ENCODE measurements at places on chromosomes 7 and 10.

GRCh38 chr10:42975558-42976340 is 101.1 kb upstream of the RET start:
- no peak for DNase-seq

GRCh38 chr7:28160551-28160991 is 20.0 kb downstream of the JAZF1 start:
- no peak for DNase-seq

DNA sequence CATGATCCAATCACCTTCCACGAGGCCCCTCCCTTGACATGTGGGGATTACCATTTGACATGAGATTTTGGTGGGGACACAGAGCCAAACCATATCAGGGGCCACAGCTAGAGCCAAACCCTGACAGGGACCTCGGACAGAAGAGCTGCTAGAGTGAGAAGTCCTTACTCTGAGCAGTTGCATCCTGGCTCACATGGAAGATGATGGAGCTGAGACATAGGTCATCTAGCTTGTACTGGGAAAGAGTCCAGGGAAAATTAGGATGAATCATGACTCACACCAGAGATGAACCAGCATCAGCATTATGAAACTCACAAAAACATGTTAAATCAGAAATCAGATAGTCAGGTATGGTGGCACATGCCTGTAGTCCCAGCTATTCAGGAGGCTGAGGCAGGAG is 12.8 kb upstream of the FMC1 start:
- DNase-seq: no peak

- DNase-seq: no peak
Observed at GRCh38 chr7:35555386-35555785, 139.5 kb downstream of the HERPUD2 start.

GRCh38 chr10:70779511-70780369 is 5.4 kb downstream of the TBATA start:
- DNase-seq: no peak

GRCh38 chr10:91017198-91017597 is 96.3 kb upstream of the ANKRD1 start:
- DNase-seq: no peak

GRCh38 chr7:14740606-14741005 is 161.9 kb downstream of the DGKB start:
- no peak for DNase-seq

DNA sequence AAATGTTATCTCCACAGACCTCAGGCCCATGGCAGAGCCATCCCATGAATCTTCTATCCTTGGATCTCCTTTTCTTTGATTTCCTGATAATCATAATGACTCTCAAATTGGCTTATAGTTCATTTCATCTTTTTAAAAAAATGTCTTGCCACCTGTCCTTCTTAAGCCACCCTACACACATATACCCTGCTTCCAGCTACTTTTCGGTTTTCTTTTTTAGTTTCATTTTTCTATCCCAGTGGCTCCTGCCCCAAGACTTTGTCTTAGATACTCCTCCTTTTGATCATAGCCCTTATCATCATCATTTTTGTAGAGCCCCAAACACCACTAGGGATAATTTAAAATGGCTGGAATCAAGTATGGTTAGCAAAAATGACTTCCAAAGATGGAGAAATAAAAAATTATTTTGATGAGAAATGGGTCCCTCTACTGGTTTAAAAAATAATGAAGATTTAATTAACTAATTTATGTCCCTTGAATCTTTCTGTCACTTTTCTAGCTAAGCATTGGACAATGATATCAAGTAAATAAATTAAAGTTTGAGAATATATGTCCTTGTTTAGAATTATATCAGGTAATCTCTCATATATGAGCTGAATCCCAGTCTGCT is 277.3 kb upstream of the SEMA3D start:
- DNase-seq: no peak

DNA sequence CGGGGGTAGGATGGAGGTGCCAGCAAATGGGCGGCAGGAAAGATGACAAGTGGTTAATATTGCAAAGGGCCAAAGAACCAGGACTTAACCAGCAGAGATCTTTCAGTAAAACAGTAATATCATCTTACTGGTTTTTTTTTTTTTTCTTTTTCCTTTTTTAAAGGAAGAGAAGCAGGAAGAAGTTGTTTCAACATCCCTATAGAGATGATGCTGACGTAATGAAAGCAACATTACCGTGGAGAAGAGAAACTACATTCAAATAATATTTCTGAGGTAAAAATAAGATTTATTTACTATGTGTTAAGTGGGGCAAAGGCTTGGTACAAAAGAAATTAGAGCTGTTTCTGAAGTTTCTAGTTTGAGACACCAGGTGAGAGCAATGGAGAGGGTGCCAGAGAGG is 11.0 kb downstream of the MINDY3 start:
- DNase-seq: no peak

- no peak for DNase-seq
Observed at GRCh38 chr10:22690158-22690557, 24.2 kb downstream of the PIP4K2A start.

GRCh38 chr10:24929904-24930303 is 22.5 kb downstream of the PRTFDC1 start:
- DNase-seq: no peak

DNA sequence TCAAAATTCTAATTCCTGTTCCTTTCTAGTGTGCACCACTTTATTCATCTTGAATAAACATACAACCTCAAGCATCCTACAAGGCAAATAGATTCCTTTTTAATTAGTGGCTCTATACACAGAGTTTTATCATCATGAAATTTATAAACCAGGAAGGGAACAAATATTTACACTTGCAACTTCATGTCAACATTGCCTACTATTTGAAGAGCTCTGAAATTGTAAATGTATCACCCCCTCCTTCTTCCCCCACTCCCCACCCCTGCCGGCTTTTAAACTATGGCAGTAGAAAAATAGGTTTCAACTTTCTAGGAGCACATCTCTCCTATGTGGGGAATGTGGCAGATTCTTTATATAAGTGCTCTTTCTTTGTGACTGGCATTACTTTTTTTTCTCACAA is 49.6 kb downstream of the KAT6B start:
- no peak for DNase-seq

DNA sequence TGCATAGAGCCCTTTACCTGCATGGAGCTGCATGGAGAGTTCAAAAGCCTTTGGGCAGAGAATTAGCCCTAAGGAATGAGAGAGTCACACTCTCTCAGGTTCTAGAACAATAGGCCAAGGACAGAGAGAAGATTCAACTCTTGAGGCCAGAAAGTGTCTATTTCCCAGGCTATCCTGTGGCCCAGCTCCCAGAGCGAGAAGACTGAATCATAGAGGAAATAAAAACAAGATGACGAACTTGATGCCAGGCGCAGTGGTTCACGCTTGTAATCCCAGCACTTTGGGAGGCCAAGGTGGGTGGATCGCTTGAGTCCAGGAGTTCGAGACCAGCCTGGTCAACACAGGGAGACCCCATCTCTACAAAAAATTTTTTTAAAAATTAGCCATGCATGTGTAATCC is 18.3 kb upstream of the PODXL start:
- DNase-seq: no peak

DNA sequence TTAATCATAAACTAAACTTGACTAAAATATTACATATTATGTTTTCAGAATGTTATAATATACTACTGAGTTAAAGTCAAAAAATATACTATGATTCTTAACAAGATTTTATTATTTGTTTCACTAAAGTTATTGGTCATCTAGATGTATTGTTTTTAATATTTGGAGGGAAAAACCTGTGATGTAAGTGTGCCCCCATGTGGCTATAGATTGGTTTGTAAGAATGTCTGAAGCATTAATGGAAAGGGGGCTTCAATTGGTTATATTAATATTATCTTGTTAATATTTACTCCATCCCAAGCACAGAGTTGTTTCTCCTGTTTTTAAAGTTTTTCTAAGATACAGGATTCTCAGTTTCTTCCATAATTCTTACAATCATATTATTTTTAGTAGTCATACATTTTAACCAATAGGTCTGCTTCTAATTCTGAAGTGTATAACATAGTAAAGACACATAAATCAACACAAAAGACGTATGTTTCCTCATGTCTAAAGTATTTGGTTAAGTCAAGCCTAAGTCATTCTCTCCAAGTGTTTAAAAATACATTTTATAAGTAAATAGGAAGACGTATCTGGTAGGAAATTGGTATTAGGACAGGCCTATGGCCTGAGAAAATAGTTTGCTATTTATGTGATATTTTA is 58.0 kb downstream of the GNAT3 start:
- no peak for DNase-seq

GRCh38 chr7:94146408-94146807 is 142.3 kb upstream of the BET1 start:
- no peak for DNase-seq

DNA sequence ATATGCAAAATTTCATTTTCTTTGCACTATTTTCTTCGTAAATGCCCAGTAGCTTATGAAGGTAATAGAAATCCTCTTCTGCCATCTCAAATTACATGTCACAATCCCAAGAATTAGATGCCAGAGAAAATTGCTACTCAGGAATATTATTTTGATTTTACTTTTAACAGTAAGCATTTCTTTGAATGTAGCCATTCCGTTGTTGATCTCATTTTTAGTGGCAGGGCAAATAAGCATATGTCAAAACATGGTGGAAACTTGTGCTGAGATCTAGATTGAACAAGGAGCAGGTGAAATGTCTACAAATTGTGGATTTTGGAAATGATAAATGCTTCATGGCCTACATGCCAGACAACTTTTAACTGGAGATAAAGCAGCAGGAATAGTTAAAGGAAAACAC is 291.8 kb downstream of the SDHAF3 start:
- DNase-seq: no peak

GRCh38 chr10:4249841-4250586 is 465.0 kb upstream of the KLF6 start:
- no peak for DNase-seq

- DNase-seq: no peak
Observed at GRCh38 chr10:21217748-21218367, 307.6 kb downstream of the SKIDA1 start.
